ENCODE measurements at places on chromosomes 7 and 10.

GRCh38 chr7:11194492-11194891, 220.8 kb downstream of the PHF14 start:
- no peak for DNase-seq

DNA sequence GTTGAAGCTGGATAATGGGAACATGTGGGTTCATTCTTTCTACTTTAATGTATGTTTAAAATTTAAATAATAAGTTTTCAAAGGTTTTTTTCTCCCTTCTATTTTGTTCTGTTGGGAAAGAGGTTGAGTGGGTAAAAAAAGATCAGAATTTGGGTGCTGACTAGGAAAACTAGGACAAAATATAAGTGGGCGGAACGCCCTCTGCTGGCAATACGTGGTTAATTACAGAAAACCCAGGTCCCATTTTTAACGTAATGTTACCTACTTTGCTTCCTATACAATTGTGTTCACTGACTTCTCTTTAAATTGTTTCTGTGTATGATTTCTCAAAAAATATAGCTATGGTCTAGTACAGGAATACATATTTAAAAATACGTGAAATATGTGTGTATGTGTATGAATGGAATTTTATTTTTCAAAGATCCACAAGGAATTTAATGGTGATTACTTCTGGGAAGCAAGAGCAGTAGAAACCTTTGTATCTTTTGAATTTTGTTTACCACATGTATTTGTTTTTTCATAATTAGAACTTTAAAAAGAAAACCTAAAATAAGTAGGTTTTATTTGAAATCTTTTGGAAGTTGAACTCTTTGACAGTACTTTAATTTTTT, 8.7 kb downstream of the ECD start:
- peak; percentile 63 for DNase-seq

DNA sequence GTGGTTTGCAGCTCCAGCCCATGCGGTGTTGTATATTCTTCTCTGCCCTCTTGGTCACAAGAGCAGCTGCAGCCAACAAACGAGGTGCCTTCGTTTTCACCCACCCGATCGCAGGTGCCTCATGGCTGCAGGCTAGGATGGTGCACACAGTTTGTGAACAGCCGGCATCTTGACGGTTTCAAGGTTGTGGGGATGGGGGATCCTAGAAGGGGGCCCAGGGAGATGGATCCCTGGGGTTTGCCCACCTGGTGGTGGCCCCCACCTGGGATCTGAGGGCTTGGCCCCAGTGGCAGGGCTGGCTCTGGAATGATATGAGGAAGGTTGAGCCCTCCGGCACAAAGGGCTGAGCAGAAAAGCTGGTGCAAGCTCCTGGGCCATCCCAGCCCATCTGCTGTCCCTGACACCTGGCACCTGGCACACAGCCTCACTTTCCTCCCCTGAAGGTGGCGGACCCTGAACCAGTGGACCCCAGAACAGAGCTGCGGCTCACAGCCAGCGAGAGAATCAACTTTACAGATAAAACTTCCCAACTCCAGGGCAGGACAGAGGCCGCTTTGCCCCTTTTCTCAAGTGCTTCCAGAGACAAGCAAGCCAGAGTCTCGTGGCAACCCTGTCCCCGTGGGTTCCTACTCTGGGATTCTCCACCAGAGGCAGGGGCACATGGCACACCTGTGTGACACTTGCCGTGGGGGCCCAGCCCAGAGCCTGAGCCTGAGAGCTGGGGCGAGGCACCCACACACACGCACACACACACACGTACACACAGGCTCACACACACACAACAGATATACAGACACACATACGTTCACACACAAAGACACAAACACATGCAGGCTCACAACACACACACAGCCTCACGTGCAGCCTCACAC, 177.3 kb upstream of the PPP2R2D start:
- DNase-seq, result no peak

- DNase-seq, result no peak
Observed at GRCh38 chr10:59387951-59388670, 25.8 kb upstream of the FAM13C start.

DNA sequence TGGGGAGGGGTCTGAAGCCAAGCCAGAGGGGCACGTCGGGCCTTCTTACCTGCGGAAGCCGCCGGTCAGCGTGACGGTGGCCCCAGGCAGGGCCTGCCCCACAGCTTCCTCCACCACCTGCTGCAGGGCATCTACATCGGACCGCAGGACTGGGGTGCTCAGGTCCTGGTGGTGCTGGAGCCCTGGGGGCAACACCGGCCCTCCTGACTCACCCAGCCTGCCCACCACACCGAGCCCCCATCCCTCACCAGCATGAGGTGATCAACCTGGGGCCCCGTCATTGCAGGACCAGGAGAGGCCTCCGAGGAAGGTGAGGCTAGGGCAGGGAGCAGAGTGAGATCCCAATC, 8.0 kb downstream of the POLM start:
- no peak for DNase-seq

DNA sequence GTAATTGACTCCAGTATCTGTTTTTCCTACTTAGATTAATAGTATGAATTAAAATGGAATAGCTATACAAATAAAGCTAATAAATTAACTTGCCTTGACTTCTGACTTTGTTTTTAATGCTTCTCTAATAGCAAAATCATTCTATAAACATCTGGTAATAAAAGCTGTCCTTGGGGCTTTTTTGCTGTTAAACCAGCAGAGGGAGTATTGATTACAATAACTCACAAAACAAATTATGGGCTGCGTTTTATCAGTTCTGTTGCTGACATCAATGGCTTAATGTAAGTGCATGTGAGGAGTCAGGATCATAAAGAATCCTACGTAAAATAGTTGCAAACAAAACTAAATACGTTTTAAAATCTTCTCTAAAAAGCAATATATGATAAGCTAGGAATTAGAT, 667.8 kb downstream of the PCDH15 start:
- DNase-seq, result no peak

DNA sequence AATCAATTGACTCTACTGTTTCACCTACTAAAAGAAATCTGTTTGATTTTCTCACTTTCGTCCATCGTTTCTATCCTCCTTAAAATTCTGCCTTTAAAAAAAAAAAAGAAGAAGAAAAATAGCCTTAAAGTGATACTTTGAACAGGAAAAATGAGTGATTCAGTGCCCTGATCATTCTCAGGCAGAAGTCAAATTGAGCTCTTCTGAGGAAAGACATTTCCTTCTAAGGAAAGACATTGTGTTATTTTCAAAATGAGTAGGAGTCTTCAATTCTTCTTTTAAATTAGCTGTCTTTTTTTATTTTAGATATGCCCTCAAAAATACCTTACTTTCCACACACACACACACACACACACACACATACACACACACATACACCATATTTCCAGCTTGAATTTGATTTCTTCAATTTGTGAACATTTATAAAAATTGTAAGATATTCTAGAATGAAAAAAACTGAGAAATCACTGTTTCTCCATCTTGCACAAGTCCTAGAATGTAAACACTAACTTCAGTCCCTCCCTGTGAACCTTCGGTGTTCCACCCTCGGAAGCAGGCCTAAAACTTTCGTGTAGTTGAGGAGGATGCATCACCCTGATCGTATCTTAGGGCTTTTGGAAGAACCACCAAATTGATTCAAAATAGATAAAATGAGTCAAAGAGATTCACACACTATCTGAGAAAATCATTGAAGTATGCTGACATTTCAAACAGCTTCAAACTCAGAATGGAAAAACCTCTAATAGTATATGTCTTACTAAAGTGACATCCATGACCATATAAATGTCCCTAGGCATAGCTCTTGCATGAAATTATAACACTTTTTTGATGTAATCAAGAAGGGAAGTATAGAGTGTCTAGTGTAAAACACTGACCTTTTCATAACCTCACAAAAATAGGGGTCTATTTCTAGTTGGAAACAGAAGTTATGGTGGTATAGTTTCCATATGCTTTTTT, 270.8 kb downstream of the GATA3 start:
- DNase-seq, result no peak

DNA sequence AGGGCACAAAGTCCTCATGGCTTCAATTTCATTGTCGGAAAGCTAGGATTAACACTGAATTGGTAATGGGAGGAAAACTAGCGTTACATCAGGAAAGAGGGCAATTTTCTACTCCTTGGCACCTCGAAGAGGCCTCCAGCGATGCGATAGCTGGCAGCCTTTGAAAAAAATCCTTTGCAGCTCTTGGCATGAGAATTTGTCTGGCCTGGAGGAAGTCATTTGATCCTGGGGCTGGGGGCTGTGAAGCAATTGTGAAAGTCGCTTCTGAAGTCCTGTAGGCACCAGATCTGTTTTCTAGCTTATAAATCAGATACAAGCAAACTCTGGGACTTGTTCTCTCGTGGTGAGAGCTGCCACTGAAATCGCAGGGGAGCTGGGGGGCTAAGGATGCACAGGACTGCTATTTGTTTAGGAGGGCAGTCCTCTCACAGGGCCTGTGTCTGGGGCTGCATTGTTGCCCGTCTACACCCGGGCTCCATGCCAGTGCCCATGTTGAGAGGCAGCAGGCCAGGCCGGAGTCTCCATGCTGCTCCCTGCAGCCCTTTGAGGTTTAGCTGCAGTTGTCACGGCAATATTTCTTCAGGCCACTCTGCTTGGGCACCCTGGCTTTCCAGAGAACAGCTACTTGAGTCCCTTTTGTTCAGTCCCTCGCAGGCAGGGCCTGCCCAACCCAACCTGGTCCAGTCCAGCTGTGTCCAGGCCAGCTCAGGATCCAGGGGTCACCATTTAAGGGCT, 206.8 kb upstream of the LYZL1 start:
- DNase-seq, result no peak

DNA sequence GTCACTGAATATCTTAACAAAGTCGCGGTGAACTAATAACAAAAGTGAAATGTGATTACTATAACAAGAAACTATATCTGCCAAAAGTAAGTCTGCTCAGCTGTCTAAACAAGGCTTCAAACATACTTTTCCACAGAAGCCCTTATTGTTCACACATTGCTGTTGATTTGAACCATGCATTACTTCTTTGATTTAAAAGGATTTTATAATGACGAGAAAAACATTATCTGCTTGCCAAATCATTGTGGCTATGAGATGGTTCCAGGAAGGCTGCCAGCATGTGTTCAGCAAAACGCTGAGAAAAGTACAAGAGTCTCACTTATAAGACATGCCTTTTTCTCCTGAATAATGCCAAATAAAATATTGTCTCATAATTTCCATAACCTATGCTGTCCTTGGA, 24.4 kb downstream of the RNF133 start:
- no peak for DNase-seq

- peak; percentile 78 for DNase-seq
Observed at GRCh38 chr10:100986952-100987684, at the start of the genes MRPL43 and TWNK. MRPL43 (minus strand) TSS chr10:100987497; CDS start chr10:100987443, 54 bp downstream. TWNK (plus strand) TSS chr10:100987543; CDS start chr10:100988211, 668 bp downstream.

DNA sequence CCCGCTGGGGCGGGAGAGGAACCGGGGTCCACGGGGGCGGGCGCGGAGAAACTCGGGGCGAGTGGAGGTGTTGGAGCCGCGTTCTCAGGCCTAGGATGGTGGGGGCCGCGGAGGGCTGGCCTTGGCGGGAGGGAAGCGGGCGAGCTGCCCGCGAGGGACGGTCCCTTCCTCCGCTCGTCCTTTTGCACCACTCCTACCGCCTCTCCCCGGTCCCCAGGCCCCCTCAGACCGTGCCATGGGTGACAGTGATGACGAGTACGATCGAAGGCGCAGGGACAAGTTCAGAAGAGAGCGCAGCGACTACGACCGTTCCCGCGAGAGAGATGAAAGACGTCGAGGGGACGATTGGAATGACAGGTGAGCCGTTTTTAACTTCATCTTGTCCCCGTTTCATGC, 451 bp downstream of the SRRT start:
- no peak for DNase-seq

DNA sequence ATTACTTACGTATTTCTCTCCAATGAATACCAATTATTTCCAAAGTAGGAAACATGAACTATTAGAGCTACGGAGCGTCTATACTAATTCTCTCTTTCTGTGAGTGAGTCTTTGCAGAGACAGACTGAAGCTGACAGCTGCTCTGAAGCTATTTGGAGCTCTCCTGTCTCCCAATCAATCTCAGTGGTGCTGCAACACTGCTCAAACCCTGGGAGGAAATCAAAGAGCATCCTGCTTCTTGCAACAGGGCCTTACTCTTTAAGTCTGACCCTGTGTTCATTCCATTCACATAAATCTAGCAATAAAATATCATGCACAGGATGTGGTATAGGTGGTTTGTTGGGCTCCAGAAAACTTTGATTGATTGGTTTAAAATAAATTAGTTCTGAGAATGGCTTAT, 685.7 kb upstream of the IGFBP3 start:
- DNase-seq, result no peak

DNA sequence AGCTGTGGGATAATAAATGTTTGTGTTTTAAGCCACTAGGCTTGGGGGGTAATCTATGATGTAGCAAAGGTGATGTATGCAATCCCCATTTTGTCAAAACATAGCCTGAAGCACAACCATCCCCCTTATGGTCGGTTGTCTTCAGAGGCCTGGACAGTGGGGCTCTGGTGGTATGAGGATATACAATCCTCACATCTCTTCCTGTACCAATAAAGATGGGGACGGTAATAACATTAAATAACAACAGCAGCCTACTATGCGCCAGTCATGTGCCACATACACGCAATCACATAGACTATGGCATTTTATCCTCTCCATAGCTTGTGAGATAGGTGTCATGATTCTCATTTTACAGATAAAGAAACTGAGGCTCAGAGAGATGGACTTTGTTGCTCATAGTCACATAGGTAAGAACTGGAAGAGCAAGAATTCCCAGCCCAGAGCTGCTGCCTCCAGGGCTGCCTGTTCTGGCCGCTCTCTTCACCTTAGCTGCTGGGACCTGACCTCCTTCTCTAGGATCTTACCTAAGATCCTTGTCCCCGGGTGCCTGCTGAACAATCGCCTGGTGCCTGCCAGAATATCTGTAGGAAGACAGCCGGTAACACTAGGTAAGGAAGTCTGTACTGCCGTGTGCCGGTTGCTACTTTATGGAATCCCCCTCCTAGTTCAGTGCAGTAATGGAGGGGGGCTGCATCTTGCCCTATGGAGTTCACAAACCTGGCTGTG, 108.6 kb downstream of the ARHGAP22 start:
- no peak for DNase-seq

DNA sequence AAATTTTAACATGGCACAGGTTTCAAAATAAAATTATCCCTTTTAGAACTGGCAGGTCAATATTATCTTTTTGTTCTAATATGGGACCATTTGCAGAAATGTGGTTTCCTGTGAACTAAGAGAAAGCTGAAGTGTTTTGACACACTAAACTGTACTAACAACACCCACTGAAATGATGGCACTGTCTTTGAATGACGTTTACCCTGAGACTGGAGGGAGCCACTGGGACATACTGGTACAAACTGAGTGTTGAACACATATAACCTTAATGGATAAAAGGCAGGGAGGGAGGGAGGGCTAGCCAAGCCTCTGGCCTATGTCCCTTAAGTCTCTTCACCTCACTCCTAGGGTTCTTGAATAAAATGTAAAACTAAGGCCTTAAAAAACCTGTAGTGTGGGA, 95.9 kb downstream of the PDE1C start:
- DNase-seq, result no peak

- DNase-seq, result no peak
Observed at GRCh38 chr7:7808156-7808555, 89.7 kb upstream of the RPA3 start.

GRCh38 chr7:26198133-26198780, 2.3 kb downstream of the HNRNPA2B1 start:
- peak; percentile 80 for DNase-seq

DNA sequence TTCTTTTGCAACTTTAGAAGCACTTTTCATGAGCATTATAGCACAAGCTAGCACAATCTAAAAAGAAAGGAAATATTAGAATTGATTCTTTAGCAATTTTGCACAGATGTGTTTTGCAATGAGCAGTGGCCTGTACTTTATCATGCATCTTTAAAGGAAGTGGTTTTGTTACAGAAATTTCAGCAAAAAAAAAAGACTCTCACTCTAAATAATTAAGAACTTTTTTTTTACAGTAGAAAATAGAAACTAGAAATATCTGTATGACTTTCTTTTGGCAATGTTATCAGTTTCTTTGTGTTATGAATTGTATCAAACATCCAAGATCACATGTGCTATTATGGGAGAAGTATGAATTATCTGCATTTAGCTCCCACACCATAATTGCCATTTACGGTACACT, 195.7 kb upstream of the KLF6 start:
- no peak for DNase-seq
